Activated T-helper 1 cell treated with Interleukin-2 at 50 U/mL for 16 hours (primary cell): ENCODE measurements at places on chromosomes 12 and 14.

GRCh38 chr12:6959058-6959804 lies 8.1 kb downstream of the PTPN6 start:
- DNase-seq: peak; percentile 58

DNA sequence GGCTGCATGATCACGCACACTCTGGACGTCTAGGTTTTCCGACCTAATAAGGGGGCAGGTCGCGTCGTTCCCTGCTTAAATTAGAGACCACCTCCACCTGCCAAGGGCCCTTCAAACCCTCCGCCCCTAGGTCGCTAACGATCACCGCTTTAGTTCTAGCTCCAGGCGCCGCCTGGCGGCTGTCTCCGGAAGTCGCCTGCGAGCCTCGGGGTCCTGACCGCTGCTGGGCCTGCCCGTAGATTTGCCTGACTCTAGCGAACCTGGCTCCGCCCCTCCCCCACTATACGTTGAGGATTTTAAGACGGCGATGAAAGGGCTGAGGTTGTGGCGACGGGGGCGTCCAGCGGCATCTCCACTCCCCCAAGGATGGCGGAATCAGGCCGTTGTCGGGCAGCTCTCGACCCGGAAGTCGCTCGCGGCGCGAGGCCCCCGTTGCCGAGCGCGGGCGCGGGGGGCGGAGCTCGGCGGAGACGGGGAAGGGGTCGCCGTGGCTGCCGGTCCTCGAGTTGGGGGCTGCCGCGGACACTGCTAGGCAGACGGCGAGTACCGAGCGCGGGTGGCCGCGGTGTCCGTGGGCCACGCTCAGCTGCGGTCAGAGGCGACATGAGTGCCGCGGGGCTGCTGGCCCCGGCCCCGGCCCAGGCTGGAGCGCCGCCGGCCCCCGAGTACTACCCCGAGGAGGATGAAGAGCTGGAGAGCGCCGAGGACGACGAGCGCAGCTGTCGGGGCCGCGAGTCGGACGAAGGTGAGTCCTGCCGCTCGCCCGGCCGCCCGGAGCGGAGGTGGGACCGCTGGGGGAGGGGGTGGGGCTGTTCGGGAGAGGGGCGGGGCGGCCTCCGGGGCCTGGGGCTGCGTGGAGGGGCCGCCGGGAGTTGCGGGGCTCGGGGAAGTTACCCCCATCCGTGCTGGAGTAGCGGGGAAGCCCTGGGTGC lies at the start of gene SUDS3:
SUDS3 (plus strand) TSS at position 467 of the 932 bp plus-strand sequence; CDS start at position 604, 137 bp downstream.
- peak; percentile 89 for DNase-seq

DNA sequence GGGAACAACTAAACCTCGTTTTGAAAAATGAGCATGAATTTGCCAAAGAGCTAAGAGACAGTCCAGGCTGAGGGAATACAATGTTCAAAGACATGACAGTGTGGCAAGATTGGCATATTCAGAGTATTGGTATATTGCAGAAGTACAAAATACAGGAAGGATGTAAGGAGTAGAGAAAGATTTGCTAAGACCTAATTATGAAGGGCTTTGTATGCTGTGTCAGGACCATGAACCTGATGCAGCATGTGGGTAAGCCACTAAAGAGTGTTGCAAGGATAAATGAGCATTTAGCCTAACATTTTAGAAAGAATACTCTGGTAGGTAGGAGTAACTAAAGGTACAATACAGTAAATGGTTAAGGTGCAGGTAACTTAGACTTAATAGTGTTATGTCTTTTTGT lies 65.1 kb downstream of the KTN1 start:
- DNase-seq: no peak

DNA sequence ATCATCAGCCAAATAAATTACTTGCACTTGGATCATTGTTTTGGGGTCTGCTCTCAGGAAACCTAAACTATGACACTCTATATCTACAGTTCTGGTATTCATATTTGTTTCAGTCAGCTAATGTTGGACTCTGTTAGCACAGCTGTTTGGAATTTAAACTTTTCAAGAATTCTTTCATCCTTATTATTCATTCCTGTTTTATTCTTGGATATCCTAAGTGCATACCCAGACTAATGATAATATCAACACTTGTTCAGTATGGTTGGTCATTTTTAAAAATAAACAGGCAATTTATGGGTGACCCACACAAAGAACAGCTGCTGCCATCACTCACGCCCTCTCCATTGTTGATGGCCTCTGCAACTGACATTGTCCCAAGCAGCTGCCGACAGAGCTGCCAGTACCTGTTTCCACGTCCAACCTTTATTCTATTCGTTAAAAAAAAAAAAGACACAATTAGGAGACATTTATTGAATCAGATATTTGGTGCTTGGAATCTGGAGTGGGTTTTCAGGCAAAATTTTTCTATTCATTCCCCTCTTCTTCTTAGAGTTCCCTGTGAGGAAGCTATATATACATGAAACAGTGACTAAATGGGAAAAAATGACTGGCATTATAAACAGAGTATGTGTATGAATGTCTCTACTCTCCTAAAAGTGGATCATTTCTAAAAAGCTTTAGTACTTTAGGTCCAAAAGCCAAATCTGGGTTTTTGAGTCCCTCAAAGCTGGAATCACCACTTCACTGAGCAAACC lies 252.1 kb upstream of the NAV3 start:
- DNase-seq: no peak

DNA sequence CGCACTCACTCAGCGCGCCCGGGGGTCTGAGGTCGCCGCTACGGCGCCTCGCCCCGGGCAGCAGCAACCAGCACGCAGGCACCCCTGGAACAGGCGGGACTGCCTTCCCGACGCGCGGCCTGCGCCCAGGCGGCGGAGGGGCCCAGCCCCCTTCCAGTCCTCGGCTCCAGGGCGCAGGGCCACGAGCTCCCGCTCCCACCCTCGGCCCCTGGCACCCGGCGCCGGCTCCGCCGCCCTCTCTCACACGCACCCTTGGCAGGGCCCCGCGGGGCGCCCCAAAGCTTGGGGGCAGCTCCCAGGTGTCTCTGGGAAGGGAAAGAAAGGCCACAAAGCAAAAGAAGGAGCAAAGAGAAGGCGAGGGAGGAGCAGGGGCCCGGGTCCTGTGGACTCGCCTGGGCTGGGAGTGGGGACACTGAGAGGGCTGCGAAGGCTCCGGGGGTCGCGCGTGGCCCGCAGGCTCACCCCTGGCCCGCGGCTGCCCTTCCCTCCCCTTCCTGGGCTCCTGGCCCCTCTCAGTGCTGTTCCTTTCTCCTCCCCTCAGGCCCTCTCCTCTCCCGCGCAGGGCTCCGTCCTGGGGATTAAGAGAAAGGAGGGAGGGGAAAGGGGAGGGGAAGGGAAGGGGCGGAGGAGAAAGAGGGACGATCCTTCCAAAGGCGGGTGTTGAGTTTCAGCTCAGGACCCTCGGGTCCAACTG lies 907 bp upstream of the EFS start:
- no peak for DNase-seq

DNA sequence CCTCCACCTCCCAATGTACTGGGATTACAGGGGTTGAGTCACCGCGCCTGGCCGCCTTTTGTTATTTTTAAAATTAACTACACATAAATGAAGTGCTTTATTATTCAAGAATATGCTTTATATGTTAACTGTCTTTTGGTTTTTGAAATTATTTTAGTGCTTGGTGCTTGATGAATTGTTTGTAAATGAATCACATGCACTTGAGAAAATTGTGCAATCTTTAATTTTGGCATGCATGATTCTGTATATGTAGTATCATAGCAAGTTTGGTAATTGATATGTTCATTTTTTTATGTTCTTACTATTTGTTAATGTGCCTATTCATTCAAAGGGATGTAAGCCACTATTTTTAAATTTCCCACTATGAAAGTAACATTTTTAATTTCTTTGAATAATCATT lies 440.9 kb downstream of the NAV3 start:
- DNase-seq: no peak

DNA sequence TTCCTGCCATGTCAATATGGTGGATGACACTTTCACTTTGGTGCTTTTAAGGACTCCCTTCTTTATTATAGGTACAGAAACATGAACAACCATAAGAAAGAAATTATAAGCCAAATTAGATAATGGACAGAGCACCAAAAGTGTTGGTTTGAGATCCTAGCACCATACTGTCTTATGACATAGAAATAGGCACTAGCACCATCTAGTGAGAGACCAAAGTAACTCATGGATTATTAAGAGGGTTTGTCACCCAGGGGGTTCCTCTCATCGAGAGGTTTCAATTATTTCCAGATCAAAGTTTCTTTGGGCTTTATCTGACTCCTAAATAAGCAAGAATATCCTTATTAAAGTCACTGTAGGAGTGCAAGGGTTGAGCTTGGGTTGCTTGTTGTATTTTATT lies 153.0 kb upstream of the DIO2 start:
- no peak for DNase-seq

GRCh38 chr12:82436354-82436753 lies 78.0 kb downstream of the METTL25 start:
- no peak for DNase-seq

- DNase-seq: no peak
Measured at GRCh38 chr14:31699809-31700208, 138.6 kb downstream of the NUBPL start.

DNA sequence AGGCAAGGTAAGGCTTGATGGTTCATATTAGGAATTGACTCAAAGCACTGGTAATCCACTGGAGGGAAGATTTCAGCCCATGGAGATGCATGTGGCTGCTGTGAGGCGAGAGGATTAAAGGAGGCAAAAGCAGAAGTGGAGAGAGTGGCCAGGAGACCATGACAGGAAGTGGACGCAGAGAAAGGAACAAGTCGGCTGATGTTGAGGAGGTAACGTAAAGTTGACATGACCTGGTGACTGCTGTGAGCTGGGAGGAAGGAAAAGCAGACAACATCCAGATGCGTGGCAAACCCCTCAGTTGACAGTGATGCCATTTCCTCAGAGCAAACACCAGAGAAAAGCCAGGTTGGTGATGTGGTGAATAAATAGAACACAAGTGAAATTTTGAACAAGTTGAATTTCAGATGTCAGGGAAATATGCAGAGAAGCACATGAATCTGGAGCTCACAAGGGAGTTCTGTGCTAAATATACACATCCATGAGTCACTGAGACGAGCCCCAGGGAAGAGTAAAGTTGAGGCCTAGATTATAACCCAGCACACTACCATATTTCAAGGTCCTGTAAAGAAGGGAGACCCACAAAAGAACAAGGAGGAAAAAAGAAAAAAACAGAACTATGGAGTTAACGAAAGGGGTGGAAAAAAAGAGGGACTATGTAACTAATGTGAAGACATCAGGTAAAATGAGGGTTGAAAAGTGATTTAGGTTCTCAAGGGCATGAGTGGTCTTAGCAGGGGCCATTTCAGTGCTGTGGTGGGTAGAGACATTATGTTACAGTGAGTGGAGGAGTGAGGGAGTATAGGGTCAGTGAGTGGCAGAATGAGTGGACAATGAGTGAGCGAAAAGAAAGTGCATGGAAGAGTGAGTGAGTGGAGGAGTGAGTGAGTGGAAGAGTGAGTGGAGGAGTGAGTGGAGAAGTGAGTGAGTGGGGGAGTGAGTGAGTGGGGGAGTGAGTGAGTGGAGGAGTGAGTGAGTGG lies 61.6 kb upstream of the GZMB start:
- no peak for DNase-seq

DNA sequence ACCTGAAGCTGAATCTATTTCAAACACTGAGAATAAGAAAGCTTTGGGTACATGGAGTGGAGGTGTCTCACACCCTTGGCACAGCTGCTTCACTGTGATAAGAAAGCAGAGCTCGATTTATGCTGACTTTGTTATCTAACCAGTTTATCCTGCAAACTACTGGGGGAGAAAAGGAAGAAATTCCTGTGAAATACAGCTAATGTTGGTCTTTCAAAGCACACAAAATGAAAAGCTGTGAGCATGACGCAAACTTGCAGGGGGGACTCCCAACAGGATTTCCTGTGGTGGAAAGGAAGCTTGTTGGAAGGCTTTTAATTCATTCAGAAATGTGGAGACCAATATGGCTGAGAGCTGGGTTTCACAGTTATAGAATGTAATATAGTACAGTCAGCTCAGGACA lies 53.4 kb downstream of the SRGAP1 start:
- no peak for DNase-seq

- DNase-seq: no peak
Measured at GRCh38 chr14:50319721-50320120, 7.6 kb downstream of the DMAC2L start.

DNA sequence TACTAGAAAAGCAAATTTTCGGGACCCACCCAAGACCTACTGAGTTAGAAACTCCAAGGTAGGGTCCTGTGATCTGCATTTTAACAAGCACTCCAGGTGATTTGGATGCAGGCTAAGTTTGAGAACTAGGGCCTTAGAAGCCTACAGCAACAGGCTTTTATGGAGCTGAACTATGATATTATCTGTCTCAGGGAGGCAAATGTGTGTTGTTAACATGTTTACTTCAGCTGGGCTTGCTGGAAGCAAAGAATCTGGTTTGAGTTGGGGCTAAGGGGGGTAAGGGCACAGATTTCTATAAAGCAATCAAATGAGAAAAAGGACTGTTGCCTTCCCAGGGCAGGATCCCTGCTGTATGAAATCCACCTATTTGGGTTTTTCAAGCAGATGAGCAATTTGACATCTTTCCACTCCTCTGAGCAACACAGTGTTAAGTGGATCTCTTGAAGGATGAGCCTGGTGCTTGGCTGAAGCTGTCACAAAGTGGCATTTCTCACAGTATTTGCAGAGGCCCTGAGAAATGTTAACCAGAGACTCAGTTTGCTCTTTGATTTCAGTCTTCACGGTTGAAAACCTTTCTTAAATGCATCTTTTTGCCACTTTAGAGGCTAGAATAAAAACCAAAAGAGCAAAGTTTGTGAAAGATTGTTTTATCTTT lies 36.2 kb upstream of the SOCS2 start:
- DNase-seq: no peak

DNA sequence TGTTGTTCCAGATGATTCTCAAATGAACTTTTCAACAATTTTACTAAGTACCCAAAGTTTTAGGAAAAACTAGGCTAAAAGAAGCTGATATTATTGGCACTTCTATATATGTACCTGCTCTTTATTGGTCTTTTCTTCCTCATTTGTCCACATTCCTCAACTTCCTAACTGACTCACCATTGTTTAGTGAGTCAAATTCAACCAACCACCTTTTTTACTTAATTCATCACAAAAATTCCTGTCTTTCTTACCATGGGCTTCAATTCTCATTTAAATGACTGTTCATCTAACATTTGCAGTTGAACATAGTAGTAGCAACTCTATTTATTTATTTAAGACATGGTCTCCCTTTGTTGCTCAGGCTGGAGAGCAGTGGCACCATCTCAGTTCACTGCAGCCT lies 47.6 kb upstream of the SLC2A13 start:
- no peak for DNase-seq

DNA sequence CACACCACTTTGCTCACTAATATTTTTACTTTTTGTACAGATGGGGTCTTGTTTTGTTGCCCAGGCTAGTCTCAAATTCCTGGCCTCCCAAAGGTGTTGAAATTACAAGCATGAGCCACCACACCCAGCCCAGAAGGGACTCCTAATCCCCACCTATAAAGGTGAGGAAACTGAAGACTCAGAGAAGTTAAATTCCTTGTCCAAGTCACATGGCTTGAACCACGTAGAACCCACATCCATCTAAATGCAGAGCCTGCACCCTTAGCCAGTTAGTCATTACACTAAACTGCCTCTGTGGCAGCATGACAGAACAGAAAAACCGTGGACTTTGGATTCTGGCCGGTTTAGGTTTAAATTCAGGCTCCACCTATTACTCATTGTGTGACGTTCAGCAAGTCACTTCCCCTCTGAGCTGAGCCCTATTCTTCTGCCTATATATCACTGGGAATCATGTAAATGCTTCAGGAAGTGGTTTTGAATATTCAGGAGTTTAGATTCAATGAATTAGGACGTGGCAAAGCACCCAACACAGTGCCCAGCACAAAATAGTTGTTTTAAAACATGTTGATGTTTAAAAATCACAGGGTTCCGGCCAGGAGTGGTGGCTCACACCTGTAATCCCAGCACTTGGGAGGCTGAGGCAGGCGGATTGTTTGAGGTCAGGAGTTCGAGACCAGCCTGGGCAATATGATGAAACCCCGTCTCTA lies 3.0 kb upstream of the CORO1C start:
- no peak for DNase-seq
